ENCODE measurements at places on chromosomes 3 and 15.

- DNase-seq, result no peak
Measured at GRCh38 chr3:121690777-121691405, 30.2 kb upstream of the HCLS1 start.

GRCh38 chr15:40295877-40296560, 11.7 kb downstream of the PLCB2 start:
- no peak for DNase-seq

DNA sequence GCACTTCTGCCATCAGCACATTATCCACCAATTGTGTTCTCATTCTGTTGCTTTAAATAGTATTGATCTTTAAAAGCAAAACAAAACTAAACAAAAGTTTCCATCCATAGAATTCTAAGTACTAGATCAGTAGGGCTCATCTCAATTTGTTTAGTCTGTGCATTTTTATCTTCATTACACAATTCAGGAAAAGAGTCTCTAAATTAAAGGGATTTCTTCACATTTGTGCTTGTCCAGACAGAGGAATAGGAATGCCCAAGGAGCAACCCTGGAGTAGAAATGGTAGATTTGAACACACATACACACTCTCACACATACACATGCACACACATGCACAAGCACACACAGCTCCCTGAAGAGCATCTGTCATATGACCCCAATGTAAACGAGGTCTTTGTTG, 21.4 kb downstream of the LMCD1 start:
- no peak for DNase-seq

DNA sequence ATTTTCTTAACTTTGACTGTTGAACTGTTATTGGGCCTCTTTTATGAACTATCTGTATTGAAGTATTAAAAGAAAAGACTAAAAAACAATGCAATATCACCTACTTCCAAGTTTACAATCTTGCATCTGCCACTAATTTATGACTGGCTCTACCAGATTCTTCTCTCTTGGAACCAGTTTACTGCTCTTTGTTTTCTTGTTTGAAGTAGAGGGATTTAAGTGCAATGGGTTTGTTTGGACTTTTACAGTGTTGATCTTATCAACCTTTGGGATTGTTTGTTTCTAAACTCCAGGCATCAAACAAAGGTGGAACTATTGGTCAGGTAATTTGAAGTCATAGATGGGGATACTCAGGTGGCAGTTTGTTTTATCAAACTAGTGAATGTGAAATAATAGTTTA, 43.0 kb upstream of the MEIS2 start:
- DNase-seq, result no peak

DNA sequence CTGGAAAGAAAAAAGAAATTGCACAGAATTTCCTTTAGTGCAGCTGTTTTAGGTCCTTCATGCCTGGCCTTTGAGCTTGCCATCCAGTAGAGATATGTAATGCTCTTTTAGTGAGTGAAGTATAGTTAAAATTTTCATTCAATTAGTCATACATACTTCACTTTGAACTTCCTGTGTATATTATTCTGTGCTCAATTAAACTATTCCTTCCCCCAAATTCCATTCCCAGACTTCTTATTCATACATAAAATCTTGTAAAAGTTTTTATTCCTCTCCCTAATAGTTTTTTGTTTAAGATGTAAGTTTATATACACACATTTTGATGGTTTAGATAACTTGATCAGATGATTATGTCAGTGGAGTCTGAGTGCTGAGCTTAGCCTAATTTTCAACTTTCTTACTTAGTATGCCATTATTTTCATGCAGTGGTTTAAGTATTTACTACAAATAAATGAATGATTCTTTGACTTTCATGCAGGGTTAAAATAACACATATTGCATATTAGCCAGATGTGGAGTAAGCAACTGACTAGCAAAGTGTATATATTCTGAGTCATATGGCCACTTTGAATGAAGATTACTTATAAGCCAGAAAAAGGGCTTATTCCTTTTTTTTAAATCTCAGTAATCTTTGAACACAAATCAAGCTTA, 42.5 kb upstream of the ABHD10 start:
- DNase-seq, result no peak

DNA sequence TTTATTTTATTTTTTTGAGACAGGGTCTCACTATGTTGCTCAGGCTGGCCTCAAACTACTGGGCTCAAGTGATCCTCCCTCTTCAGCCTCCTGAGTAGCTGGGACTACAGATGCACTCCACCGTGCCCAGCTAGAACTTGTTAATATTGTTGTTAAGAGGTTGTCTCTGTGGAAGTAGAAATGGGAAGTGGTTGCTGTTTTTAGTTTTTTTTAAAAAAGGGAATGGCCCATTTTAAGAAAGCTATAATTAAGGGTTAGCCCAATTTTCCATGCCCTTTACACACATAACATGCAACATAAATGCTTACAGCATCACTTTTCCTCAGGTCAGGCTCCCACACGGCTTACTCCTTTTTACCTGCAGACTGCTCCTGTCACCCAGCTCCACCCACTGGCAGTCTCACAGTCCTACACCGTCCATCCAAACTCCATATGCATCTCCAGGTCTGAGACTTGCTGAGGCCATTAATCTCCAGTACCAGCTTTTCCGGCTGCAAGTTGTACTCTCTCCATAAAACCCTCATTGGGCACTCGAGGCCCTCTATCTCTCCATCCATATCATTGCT, 19.8 kb downstream of the MORC1 start:
- no peak for DNase-seq

DNA sequence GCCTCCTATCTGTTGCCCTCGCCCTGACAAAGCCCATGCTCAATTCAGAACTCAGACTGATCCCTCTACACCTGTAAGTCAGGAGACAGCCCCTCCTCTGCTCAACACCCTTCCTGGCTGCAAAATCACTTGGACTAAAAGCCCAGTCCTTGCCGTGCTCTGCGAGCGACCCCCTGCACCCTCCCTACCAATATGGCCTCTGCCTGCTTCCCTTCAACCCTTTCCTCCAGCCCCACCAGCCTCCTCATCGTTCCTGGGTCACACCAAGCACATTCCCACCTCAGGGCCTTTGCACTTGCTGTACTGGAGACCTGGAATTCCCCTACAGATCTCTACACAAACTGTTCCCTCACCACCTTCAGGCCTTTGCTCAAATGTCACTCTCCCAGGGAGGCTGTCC, 5.2 kb upstream of the SSUH2 start:
- no peak for DNase-seq

GRCh38 chr3:12371525-12372140, 82.8 kb downstream of the PPARG start:
- DNase-seq, result no peak

- DNase-seq, result no peak
Measured at GRCh38 chr15:60840306-60840702, 361.4 kb upstream of the ICE2 start.

DNA sequence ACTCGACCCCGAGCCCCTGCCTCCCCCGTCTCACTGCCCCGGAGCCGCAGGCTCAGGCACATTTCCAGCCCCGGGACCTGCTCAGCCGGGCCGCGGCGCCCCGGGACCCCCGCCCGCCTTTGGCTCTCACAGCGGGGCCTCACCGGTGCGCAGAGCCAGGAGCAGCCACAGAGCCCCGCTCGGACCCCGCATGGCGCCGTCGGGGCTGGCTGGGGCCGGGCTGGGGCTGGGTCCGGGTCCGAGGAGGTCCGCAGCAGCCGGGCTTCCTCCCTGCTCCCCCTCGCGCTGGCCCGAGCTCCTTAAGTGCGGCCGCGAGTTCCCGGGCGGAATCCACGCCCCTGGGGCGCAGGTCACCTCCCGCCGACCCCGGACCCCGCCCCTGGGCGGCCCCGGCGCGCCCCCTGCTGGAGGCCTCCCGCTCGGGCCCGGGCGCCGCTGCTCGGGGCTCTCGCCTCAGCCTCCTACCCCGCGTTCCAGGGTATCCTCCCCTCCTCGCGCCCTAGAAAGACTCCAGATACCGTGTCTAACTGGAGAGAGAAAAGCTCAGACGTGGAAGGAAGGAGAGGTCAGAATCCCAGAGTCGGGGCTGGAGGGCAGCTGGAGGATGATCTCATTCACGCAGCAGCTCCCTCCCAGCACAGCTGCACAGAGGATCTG, at the start of gene MELTF:
Gene MELTF (minus strand): TSS at position 307 of the 657 bp plus-strand sequence. CDS start 115 bp downstream, at position 192.
- DNase-seq, result peak; percentile 50

DNA sequence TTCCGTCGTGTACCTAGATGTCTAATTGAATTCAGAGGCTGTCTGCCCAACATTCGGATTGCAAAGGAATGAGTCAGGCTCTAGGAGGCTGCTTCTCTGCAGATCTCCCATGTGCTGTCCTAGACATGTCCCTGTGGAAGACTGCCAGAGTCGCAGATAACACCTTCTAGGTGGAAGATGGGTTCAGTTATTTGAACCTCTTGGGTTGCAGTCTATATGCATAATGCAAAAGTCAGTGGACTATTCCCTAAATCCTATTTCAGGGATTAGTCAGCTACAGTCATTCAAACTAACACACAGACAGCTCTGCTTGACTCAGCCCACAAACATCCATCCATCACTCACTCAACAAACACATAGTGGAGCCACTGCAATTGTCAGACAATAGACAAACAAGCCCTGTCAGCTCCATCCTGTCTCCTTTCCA, 300.0 kb upstream of the CTNNB1 start:
- DNase-seq, result no peak

- DNase-seq, result no peak
Measured at GRCh38 chr3:58341376-58341775, 8.7 kb downstream of the PXK start.

- DNase-seq, result no peak
Measured at GRCh38 chr3:49609314-49609713, 55.0 kb downstream of the BSN start.

GRCh38 chr3:32106929-32107362, 526 bp downstream of the GPD1L start:
- peak; percentile 7 for DNase-seq

DNA sequence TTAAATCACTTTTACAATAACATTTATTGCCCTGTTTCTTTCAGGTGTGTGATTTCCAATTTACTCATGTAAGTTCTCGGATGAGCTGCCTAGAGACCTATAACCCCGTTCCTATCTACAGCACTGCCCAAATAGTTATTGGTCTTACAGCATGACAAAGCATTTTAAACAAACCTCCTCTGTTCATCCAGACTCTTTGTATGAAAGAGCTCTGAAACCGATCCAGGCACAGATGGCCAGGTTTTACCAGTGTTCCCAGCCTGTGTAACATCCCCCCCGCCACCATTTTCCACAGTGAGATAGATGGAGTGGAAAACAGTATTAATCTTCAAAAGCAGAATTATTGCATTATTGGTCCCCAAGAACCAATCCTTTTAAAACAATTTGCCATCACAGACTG, 59.0 kb upstream of the SPTSSB start:
- no peak for DNase-seq

- DNase-seq, result no peak
Measured at GRCh38 chr3:58612830-58613229, 35.6 kb upstream of the FAM107A start.

GRCh38 chr15:100849855-100850218, 29.8 kb upstream of the ALDH1A3 start:
- no peak for DNase-seq

DNA sequence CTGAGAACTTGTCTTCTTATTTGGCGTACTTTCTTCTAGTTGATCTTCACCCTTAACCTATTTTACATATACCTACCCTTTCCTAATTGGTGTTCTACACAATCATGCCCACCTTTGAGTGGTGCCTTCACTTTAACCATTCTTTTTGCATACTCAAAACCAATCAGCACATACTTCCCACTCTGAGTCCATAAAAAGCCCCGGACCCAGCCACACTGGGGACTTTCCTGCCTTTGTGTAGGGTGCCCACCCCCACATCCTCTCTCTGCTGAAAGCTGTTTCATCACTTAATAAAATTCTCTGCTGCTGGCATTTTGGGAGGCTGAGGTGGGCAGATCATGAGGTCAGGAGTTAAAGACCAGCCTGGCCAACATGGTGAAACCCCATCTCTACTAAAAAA, 15.9 kb upstream of the CHST2 start:
- DNase-seq, result no peak

- no peak for DNase-seq
Measured at GRCh38 chr3:65992106-65992505, 46.6 kb downstream of the MAGI1 start.

GRCh38 chr3:13494463-13495350, 14.6 kb downstream of the HDAC11 start:
- no peak for DNase-seq

- no peak for DNase-seq
Measured at GRCh38 chr3:115623044-115623868, at the start of gene GAP43. TSS of gene GAP43 (plus strand) at chr3:115623510. CDS start at chr3:115623690, 180 bp downstream.

DNA sequence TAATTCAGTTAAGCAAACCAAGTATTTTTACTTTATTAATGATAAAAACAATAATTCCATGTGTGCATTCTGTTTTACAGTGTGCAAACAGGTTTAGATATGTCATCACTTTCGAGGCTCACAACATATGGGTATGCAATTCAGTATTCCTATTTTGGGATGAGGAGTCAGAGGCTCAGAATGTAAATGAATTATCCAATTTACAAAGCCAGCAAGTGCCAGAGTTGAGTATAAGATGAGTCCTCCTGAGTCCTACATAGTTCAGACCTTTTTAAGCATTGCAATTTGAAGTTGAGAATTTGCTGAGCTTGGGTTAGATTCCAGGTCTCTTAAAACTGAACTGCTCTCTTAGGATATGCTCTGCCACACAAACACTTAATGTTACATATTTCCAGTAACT, 424.2 kb upstream of the ROBO2 start:
- DNase-seq, result no peak

- no peak for DNase-seq
Measured at GRCh38 chr15:85030301-85030929, 48.8 kb downstream of the PDE8A start.

- no peak for DNase-seq
Measured at GRCh38 chr15:57301307-57301706, 75.0 kb upstream of the CGNL1 start.

- DNase-seq, result no peak
Measured at GRCh38 chr3:8597219-8597853, 47.3 kb downstream of the SSUH2 start.

GRCh38 chr3:99240700-99241099, 339.2 kb upstream of the DCBLD2 start:
- no peak for DNase-seq

GRCh38 chr15:68479406-68479805, 47.4 kb upstream of the ITGA11 start:
- no peak for DNase-seq

GRCh38 chr3:117277816-117278215, 568.2 kb downstream of the TUSC7 start:
- no peak for DNase-seq

DNA sequence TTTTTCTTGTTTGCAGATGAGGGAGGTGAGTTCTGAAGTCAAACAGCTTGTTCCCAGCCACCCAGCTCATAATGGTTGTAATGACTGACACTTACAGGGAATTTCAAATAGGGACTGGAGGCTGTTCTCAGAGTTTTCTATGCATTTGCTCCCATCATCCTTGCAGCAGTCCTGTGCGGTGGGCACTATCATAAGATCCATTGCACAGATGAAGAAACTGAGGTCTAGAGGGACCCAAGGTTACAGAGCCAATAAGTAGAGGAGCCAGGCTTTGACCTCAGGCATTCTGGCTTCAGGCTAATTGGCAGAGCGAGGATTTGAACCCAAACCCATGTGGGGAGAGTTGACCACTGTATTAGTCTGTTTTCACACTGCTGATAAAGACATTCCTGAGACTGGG, 32.4 kb downstream of the FAH start:
- no peak for DNase-seq

GRCh38 chr3:162143180-162143579, 646.6 kb downstream of the OTOL1 start:
- DNase-seq, result no peak

GRCh38 chr3:45716790-45717336, 27.7 kb downstream of the SACM1L start:
- no peak for DNase-seq

All from activated T-helper 1 cell treated with anti-CD3 and anti-CD28 coated beads, Interleukin-2, amount 50 U/mL, for 16 hours (primary cell).